Endothelial cell of umbilical vein (primary cell): ENCODE measurements at places on chromosomes 13 and 19. TPM values are rescaled to one million over a fixed set of nuclear protein-coding genes. Genes with fewer than 3 reads are reported as not detected.

The RASAL3 gene
- total RNA-seq: 4.1 and 4.3 TPM in 2 replicates

The TMEM59L gene
- total RNA-seq: 0.25 and 0.97 TPM in 2 replicates

The KIR2DL3 gene
- total RNA-seq: not detected in 2 replicates

The CBY2 gene
- total RNA-seq: not detected in 2 replicates

The EDNRB gene
- 2.3 and 2.6 TPM in 2 replicates for total RNA-seq

DNA sequence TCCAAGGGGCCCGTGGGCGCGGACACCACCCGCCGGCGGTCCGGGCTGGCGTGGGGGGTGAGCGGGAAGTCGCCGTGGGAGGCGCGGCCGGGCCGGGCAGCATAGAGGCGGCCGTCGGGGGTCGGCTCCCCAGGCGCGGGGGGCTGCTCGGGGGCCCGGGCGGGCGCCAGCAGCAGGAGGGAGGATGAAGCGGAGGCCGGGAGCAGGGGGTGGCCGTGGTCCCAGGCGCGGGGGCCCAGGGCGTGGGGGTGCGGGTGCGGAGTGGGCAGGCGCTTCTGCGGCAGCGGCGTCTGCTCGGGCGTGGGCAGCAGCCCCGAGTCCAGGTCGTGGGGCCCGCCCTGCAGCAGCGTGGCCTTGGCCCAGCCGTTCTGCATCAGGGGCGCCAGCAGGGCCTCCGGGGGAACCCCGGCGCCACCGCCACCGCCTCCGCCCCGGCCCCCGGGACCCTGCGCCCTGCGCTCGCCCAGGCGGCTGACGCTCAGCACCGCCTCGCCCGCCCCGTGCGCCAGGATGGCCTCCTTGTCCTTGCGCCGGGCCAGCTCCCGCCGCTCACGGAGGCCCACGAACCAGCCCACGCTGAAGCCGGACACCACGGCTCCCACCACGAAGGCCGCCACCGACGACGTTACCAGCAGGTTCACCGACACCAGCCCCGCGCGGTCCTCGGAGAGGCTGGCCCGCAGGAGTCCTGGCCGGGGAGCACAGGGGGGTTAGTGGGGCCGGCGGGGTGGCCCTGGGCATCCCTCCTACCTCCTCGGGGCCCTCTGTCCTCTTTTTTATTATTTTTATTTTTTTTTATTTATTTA is 4.2 kb upstream of the LRG1 start:
- H3K4me3 ChIP-seq: no peak overlapping the region
- no peak for DNase-seq
- H3K36me3 ChIP-seq: no peaks in the 10 kb centered on the region
- no peak overlapping the region for H3K27ac ChIP-seq
- H3K4me1 ChIP-seq: peaks cover 8% of the 10 kb centered on the region
- H3K27me3 ChIP-seq: no peaks in the 10 kb centered on the region

GRCh38 chr13:111396457-111396856 is 76.0 kb downstream of the TEX29 start:
- no peak overlapping the region for H3K27ac ChIP-seq
- H3K27me3 ChIP-seq: no peaks in the 10 kb centered on the region
- H3K4me1 ChIP-seq: no peaks in the 10 kb centered on the region
- no peak for DNase-seq

DNA sequence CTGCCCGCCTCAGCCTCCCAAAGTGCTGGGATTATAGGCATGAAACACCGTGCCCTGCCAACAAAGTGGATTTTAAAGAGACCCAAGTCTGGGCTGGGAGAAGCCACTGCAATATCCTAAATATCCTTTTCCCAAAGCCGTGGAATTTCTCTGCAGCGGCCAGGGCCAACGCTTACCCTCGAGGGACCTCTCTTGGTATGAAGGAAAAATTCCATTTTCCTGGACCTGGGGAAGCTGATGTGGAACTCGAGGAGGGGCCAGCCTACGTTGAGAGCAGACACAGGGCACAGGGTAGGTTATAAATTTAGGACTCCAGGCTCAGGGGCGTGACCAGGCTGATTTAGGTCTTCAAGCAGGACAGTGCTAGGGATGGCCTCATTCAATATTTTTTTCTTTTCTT is 17.7 kb upstream of the UPF1 start:
- no peaks in the 10 kb centered on the region for H3K36me3 ChIP-seq
- H3K27ac ChIP-seq: no peak overlapping the region
- no peak overlapping the region for H3K4me3 ChIP-seq
- no peak for DNase-seq

GRCh38 chr13:97855570-97856303 is 97.7 kb upstream of the IPO5 start:
- no peaks in the 10 kb centered on the region for H3K4me1 ChIP-seq
- H3K4me3 ChIP-seq: no peak overlapping the region
- H3K27me3 ChIP-seq: no peaks in the 10 kb centered on the region
- no peaks in the 10 kb centered on the region for H3K36me3 ChIP-seq
- H3K27ac ChIP-seq: no peak overlapping the region

- no peak overlapping the region for H3K27ac ChIP-seq
- DNase-seq: no peak
- H3K4me1 ChIP-seq: no peaks in the 10 kb centered on the region
- no peak overlapping the region for H3K4me3 ChIP-seq
- no peaks in the 10 kb centered on the region for H3K36me3 ChIP-seq
- no peaks in the 10 kb centered on the region for H3K27me3 ChIP-seq
Measured at GRCh38 chr13:57438072-57438471, 193.5 kb upstream of the PCDH17 start.

DNA sequence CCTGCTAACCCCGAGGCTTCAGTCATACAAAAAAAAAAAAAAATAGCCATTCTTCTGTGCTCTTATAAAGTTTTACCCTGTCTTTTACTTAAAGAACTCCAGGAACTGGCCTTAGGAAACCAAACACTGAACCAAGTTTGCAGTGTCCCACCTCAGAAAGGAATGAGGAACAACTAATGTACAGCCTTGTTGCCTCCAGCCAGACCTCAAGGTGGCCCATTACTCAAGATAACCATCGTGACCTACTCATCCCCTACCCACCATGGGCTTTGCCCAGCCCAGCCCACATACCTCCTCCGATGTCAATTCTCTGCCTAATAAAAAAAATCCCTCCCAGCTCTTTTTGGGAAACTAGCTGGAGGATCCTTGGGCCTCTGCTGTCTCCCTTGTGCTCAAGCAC is 133.2 kb downstream of the STARD13 start:
- H3K27ac ChIP-seq: no peak overlapping the region
- no peak overlapping the region for H3K4me3 ChIP-seq

DNA sequence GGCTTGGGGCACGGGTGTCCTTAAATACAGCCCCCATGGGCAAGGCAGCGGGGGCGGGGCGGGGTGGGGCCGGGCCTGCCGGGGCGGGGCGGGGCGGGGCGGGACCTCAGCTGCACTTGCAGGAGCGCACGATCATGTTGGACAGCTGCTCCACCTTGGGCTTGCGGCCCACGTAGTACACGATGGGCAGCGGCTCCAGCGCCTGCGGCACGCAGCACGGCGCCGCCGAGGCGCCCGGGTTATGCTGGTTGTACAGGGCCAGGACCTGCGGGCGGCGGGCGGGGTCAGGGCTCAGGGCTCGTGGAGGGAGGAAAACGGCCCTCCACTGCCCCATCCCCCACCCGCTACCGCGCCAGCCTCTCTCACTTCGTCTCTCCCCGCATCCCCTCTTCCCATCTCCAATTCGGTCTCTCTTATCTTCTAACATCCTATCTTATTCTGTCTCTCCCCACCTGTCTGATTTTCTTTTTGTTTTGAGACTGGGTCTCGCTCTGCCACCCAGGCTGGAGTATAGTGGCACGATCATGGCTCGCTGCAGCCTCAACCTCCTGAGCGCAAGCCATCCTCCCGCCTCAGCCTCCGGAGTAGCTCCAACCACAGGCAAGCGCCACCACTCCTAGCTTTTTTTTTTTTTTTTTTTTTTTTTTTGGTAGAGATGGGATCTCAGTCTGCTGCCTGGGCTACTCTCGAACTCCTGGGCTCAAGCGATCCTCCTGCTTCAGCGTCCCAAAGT is 21.1 kb downstream of the CCDC97 start:
- no peaks in the 10 kb centered on the region for H3K27me3 ChIP-seq
- no peak overlapping the region for H3K4me3 ChIP-seq
- DNase-seq: no peak
- no peak overlapping the region for H3K27ac ChIP-seq
- peaks cover 19% of the 10 kb centered on the region for H3K36me3 ChIP-seq

- H3K27me3 ChIP-seq: peaks cover 6% of the 10 kb centered on the region
- no peak within 1 kb of the TSS for H3K27ac ChIP-seq
- no peaks in the 10 kb centered on the region for H3K36me3 ChIP-seq
Measured at GRCh38 chr19:40601134-40601974, at the start of gene LTBP4. Gene LTBP4 (plus strand): TSS chr19:40601369. CDS start chr19:40601388, 19 bp downstream.

GRCh38 chr19:31419871-31420445 is 70.7 kb upstream of the TSHZ3 start:
- no peaks in the 10 kb centered on the region for H3K27me3 ChIP-seq
- no peaks in the 10 kb centered on the region for H3K36me3 ChIP-seq
- DNase-seq: no peak
- H3K4me1 ChIP-seq: no peaks in the 10 kb centered on the region
- no peak overlapping the region for H3K4me3 ChIP-seq

GRCh38 chr19:54173951-54174834 is 1.2 kb upstream of the TMC4 start:
- no peaks in the 10 kb centered on the region for H3K4me1 ChIP-seq
- H3K4me3 ChIP-seq: no peak overlapping the region
- no peak overlapping the region for H3K27ac ChIP-seq
